Activated CD4-positive, alpha-beta T cell treated with anti-CD3 and anti-CD28 coated beads for 24 hours (primary cell): ENCODE measurements at places on chromosomes 6 and 20.

- DNase-seq, result no peak
Measured at GRCh38 chr6:4327841-4328240, 192.5 kb upstream of the ECI2 start.

- no peak for DNase-seq
Measured at GRCh38 chr20:62602550-62602949, 39.8 kb upstream of the SLCO4A1 start.

- no peak for DNase-seq
Measured at GRCh38 chr20:24631173-24631505, 161.7 kb downstream of the SYNDIG1 start.

DNA sequence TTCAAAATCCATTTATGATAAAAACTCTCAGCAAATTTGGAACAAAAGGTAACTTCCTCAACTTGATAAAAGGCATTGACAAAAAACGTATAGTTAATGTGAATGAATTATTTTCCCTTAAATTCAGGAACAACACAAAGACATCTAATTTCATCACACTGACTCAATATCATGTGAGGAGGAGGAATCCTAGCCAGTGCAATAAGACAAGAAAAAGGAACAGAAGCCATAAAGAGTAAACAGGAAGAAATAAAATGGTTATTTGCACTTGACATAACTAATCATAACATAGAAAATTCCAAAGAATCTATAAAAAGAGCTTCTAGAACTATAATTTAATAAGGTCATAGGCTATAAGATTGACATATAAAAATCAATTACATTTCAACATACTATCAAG lies 31.4 kb downstream of the CHD6 start:
- no peak for DNase-seq

DNA sequence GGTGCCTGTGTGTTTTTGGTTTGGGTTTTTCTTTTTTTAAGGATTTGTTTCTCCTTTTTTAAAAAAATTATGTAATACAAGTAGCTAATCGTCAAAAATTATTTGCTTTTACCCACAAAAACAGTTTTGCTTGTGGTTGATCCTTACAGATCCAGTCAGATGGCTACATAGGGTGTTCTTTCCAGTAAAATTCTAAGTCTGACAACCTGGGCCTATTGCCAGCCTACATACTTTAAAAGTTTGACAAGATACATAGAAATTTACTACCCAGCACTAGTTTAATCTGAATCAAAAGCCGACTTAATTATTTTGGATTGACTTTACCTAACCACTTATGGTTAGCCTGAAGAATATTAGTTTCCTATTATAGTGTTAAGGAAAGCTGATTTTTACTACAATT lies 2.1 kb upstream of the SOX4 start:
- no peak for DNase-seq

- DNase-seq, result no peak
Measured at GRCh38 chr20:17227669-17228623, 1.1 kb downstream of the PCSK2 start.

DNA sequence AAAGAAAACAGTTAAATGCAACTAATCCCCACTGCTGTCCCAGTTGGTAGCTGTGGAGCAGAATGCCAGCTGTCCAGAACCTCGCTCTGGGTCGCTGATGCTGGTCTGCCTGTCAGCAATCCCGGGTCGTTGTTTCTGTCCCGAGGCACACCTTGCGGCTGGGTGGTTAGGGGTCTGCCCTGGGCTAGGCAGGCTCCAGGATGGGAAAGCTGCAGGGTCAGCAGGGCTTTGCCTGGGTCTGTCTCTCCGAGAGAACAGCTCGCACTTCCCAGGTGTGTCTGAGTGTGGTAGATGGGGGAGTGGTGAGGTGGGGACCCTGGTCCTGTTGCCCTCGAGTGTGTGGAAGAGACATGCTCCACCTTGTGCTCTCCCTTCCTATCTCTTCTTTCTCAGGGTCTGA lies 261.2 kb downstream of the CLIC5 start:
- no peak for DNase-seq

- DNase-seq, result no peak
Measured at GRCh38 chr6:129565366-129565765, 144.6 kb downstream of the ARHGAP18 start.

GRCh38 chr6:21594416-21595281 lies 1.1 kb downstream of the SOX4 start:
- DNase-seq, result no peak

DNA sequence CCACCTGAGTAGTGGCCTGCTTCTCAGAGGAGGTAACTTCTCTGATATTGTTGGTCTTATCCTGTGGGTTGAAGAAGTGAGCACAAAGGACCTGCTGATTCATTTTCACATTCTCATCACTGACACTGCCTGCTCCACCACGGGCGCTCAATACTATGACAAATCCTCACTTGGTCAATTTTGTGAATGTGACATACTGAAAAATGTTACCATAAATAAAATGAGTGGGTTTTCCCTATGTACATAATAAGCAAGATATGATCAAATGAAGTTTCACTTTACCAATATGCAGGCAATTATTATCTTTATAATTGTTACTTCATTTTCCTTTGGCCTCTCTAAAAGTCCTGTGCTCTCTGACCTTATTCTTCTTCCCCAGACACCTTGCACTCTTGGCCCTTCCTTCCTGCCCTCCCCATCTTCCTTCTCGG lies 71.5 kb upstream of the RIPOR2 start:
- DNase-seq, result no peak
